Activated naive CD8-positive, alpha-beta T cell treated with anti-CD3 and anti-CD28 coated beads for 36 hours (primary cell): ENCODE measurements at places on chromosomes 7 and 10. TPM values are rescaled to one million over a fixed set of nuclear protein-coding genes. Genes with fewer than 3 reads are reported as not detected.

Gene TMEM248
- total RNA-seq = 82.6 TPM

Gene SDHAF3
- 46.9 TPM for total RNA-seq

Gene BAMBI
- 0.68 TPM for total RNA-seq

Gene SCD
- total RNA-seq = 232 TPM

- DNase-seq = peak; percentile 4
Measured at GRCh38 chr7:128236924-128237586, 4.0 kb upstream of the LEP start.

- no peak for DNase-seq
Measured at GRCh38 chr7:91165006-91165845, 99.0 kb upstream of the FZD1 start.

DNA sequence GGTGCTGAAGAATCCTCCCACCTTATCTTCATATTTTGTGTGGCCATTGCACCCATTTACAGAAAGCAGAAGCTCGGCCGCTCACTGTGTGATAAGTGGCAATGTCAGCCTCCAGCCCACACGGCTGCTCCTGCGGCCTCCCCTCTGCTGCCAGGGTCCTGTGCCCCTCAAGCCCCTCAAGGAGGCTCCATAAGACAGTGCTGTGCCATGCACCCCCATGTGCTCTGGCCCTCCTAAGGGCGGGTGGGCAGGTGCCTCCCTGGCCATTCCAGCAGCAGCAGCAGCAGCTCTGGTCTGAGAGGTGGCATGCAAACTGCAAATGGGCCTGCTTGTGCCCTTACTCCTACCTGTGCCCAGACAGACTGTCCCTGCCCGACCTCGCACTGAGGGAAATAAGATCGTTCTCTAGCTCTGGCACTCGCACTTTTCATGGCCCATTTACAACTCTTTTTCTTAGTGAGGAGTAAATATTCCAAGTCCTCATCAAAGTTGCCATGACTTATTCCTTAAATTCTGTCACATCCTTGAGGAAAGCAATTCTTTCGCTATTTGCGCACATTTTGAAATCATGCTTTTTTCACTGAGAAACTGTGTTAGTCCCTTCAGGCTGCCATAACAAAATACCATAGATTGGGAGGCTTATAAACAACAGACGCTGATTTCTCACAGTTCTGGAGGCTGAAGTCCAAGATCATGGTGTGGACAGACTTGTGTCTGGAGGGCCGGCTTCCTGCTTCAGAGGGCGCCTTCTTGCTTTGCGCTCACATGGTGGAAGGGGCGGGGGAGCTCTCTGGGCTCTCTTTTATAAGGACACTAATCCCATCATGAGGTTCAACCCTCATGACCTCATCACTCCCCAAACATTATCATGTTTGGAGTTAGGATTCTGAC, 187.8 kb downstream of the COBL start:
- DNase-seq = no peak

DNA sequence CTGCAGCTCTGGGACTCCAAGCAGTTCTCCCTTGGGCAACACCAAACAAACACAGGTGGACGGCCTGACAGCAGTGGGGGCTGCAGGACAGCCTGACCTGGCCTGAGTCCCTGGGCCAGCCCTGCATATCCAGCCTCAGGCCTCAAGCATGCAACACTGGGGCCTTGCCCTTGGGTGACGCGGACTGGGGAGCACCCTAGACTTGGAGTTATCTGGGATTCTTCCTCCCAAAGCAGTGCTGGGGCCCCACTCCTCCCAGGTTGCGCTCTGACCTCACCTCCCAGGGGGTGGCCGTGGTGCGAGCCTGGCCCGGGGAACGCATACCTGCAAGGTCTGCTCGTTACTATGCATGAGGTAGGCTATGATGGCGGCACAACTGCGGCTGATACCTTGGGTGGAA, 6.2 kb upstream of the TMEM120A start:
- no peak for DNase-seq

- DNase-seq = peak; percentile 41
Measured at GRCh38 chr7:93117852-93118530, at the start of gene SAMD9. Gene SAMD9, minus strand, starts transcription at chr7:93117979. Its CDS starts 11,882 bp downstream, at chr7:93106097.
